ENCODE measurements at places on chromosomes 5 and 9.

GRCh38 chr9:129410226-129410625, 210.7 kb downstream of the C9orf50 start:
- DNase-seq, result no peak

GRCh38 chr9:114156657-114157421, 1.5 kb downstream of the COL27A1 start:
- peak; percentile 79 for DNase-seq

GRCh38 chr5:2867373-2867933, 116.0 kb upstream of the IRX2 start:
- no peak for DNase-seq

DNA sequence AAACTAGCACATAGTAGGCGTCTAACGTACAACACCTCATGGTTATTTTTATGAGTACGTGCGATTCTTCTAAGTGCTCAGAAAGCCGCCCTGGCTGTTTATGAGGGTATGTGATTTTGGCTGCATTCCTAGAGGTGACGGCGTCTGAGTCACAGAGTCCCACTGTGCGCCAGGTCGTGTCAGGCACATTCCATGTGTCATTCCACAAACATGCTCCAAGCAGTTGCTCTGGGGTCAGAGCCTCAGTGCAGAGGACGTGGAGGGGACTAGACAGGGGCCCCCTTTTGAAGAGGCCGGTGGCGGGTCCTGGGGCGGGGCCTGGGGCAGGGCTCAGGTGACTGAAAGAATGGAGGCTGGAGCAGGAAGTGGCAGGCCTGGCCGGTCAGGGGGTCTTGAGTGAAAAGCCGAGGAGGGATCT, 51.9 kb downstream of the NEK6 start:
- DNase-seq, result no peak

- no peak for DNase-seq
These were observed 97.2 kb downstream of the SH3TC2 start for GRCh38 chr5:148965511-148966265.

- no peak for DNase-seq
These were observed 1077.4 kb upstream of the ARRDC3 start for GRCh38 chr5:92460505-92460904.

DNA sequence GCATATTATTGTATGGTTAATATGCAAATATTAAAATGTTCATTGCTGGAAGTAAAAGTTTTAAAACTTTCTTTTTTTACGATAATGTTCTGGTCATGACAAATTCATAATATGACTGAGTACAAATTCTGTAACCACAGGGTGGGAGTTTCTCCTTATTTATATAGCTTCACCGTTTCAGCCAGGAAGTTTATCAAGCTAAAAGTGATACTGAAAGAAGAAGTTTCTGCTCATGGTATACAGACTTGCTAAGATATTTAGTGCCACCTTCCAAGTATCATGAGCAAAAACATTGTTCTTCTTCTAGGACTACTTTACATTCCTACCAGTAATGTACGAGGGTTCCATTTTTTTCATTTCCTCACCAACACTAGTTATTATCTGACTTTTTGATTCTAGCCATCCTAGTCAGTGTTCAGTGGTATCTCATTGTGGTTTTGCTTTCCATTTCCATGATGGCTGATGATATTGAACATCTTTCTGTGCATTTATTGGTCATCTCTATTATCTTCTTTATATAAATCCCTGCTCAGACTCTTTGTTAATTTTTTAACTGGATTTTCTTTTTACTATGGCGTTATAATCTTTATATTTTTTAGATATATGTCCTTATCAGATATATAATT, 94.2 kb upstream of the PRRC1 start:
- no peak for DNase-seq

DNA sequence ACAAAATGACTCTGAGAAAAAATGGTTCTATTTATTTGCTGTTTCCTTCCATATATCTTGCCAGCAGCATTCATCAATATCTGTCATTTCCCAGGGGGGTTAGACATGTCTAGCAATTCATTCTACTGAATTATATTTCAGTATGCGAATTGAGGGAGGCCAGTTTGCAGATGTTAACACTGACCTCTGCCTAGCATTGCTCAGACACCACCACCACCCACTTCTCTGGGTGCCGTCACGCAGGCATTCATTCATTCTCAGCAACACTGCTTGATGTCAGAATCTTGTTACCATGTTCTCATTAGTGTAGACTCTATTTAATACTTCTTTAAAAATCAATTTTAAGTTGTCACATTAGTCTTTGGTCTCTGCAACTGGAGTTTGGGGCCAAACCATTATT, 181.7 kb downstream of the MAST4 start:
- no peak for DNase-seq

DNA sequence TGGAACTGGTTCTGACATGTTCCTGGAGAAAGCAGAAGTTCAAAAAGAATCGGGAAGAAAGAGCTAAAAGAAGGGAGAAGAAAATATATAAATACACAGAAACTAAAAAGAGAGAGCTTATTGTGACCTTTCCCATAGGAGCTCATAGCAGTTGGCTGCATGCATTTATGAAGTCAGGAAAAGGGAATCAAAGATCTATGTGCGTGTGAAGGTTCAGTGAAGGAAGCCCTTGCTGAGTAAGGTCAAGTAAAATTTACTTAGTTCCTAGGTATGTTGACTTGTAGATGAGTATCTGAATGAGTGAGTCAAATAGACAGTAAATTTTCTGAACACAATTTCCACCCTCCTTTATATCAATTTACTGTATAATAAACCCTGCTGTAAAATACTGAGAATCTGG, 632.5 kb downstream of the SLCO4C1 start:
- no peak for DNase-seq

- no peak for DNase-seq
These were observed 85.4 kb downstream of the HSD17B4 start for GRCh38 chr5:119537704-119538103.

DNA sequence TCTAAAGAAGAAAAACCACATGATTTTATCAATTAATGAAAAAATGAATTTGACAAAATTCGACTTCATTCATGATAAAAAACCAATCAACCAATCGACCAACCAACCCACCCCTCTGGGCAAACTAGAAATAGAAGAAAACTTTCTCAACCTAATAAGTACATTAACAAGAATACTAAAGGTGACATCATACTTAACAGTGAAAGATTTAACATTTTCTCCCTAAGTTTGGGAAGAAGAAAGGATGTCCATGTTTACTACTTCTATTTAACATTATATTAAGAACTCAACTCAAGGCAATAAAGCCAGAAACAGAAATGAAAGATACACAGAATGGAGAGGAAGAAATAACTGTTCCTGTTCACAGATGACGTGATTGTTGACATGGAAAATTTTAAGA, 476.1 kb upstream of the MEF2C start:
- DNase-seq, result no peak
